Hematopoietic multipotent progenitor cell treated with erythropoietin and hydrocortisone succinate and interleukin-3 and kit ligand, for 8 days (in vitro differentiated cells): ENCODE measurements at places on chromosomes 16 and 17.
A peak's percentile ranks its signal among the peaks of the same experiment; 100 is the strongest.

- no peak for DNase-seq
These were observed 90.5 kb upstream of the ZNF750 start for GRCh38 chr17:82930043-82930923.

DNA sequence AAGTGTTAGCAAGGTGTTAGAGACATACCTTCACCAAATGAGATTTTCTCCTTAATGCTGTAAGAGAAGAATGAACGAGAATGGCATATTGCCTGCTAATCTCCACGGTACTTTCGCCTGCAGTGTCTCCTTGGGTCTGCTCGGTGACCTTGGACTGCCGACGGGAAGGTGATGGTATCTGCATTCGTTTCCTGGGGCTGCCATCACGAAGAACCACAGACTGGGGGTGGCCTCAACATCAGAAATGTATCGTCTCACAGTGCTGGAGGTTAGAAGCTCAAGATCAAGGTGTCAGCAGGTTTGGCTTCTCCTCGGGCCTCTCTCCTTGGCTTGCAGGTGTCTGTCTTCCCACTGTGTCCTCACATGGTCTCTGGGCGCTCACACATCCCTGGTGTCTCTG lies 86.3 kb upstream of the TNRC6C start:
- no peak for DNase-seq

GRCh38 chr16:89135166-89135565 lies 36.4 kb upstream of the CDH15 start:
- no peak for DNase-seq

DNA sequence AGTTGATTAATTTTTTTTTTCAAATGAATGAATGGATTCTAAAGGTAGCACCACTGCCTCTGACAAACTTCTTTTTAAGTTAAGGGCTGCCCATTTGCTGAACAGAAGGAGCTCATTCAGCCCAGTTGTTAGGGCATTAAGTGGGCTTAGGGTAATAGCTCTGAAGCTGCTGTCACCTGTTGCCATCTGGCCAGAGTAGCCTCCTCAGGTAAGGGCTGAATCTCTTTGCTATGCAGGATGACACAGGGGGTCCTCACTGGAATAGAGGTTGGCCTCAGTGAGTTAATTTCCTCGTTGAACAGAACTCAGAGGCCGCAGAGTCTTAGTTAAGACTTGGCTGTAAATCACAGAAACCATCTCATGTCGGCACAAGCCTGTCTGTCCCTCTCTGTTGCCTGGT lies 232.8 kb downstream of the CCDC182 start:
- no peak for DNase-seq

GRCh38 chr17:8326511-8327302 lies 12.9 kb upstream of the ODF4 start:
- peak; percentile 83 for DNase-seq

GRCh38 chr16:73125850-73126524 lies 78.1 kb upstream of the ZFHX3 start:
- no peak for DNase-seq

DNA sequence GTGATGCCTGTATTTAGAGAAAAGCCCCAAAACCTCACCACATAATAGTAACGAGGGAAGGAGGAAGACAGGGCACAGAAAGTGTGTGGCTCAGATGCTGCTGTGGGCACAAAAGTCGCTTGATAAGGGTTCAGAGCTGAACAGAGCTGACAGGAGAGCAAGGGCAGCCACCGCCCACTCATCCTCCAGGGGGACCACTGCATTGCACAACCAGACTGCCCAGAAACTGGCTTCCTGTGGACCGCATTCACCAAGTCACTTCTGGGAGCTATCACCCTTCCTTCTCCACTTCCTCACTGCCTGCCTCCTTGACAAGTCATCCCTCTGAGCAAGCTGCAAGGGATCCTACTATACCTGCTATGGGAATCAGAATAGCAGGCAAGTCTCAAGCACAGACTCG lies 512.4 kb upstream of the CDH11 start:
- no peak for DNase-seq

GRCh38 chr17:37067555-37068111 lies 118.9 kb downstream of the AATF start:
- DNase-seq: no peak

DNA sequence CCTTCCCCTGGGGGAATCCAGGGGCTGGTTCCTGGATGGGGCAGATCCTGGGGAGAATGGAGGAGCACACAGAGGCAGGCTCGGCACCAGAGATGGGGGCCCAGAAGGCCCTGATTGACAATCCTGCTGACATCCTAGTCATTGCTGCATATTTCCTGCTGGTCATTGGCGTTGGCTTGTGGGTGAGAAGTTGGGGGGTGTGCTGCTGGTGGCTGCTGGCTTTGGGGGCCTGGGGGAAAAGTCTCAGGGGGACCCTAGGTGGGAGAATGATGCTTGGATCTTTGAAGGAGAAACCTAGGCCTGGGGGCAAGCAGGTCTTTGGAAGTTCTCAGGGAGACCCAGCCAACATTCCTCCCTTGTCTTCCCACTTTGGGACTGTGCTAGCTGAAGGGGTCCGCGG lies at the start of gene SLC5A2:
SLC5A2 (plus strand) TSS at position 43 of the 400 bp plus-strand sequence; CDS start at position 57, 14 bp downstream.
- DNase-seq: no peak

- no peak for DNase-seq
These were observed 5.2 kb downstream of the NAGLU start for GRCh38 chr17:42541041-42541833.

DNA sequence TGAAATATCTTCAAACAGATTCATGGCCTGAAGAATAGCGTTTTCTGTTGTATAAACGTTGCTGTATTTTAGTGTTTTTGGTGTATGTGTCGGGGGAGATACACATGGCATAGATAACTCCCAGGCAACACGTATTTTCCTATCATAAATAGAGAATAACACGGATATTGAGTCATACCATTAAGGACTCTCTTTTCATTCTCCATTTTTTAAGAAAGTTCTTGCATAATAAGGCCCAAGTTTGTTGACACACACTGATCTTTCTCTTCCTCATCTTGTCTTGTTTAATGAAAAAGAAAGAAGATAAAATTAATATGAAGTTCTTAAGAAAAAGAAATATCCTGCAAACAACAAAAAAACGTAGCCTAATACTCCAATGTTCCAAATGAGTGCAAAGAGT lies 13.4 kb downstream of the ABCA8 start:
- no peak for DNase-seq

DNA sequence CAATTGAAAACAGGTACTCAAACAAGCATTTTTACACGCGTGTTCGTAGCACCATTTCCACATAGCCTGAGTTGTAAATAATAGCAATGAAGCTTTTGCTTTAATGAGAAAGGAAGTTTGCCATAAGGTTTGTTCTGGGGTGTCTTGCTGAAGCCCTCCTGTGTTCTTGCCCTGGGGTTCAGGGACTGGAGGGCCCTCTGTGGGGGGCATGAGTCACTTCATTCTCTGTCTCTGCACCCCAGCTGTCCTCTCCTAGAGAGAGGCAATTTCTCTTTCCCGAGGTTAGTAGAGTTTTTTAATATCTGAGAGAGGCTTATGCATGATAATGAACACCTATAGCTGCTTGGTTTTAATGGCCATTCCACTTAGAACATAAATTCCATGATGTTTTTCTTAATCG lies 9.6 kb downstream of the AFMID start:
- no peak for DNase-seq

DNA sequence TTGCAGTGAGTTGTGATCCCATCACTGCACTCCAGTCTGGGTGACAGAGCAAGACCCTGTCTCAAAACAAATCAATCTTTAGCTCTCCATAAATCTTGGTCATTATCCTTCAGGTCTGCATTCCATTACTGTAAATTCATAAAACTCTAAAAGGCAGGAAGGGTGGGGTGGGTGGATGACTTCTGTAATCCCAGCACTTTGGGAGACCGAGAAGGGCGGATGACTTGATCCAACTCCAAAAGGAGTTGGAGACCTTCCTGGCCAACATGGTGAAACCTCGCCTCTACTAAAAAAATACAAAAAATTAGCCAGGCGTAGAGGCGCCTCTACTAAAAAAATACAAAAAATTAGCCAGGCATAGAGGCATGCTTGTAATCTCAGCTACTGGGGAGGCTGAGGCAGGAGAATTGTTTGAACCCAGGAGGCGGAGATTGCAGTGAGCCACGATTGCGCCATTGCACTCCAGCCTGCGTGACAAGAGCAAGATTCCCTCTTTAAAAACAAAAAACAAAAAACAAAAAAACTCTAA lies 2.2 kb upstream of the UBE2Z start:
- no peak for DNase-seq

GRCh38 chr17:7491583-7491982 lies 7.4 kb downstream of the POLR2A start:
- no peak for DNase-seq

GRCh38 chr17:65027305-65027704 lies 29.2 kb downstream of the GNA13 start:
- DNase-seq: peak; percentile 70

GRCh38 chr17:57110579-57111325 lies 25.7 kb downstream of the AKAP1 start:
- DNase-seq: peak; percentile 20

- no peak for DNase-seq
These were observed 13.0 kb downstream of the AXIN2 start for GRCh38 chr17:65548269-65548969.

DNA sequence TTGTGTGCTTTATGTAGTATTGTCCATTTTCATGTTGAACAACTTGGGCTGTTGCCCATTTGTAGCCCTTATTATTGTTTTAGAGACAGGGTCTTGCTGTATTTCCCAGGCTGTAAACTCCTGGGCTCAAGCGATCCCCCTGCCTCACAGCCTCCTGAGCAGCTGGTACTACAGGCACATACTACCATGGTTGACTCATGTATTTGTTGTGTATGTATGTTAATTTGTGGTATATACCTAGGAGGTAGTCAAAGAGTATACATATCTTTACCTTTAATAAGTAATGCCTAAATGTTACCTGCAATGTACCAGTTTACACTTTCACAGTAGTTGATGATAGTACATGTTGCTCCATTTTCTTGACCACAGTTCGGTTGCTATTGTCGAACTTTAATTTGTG lies 18.1 kb downstream of the PPM1D start:
- no peak for DNase-seq

- no peak for DNase-seq
These were observed 375.3 kb downstream of the WWOX start for GRCh38 chr16:78474762-78475161.

DNA sequence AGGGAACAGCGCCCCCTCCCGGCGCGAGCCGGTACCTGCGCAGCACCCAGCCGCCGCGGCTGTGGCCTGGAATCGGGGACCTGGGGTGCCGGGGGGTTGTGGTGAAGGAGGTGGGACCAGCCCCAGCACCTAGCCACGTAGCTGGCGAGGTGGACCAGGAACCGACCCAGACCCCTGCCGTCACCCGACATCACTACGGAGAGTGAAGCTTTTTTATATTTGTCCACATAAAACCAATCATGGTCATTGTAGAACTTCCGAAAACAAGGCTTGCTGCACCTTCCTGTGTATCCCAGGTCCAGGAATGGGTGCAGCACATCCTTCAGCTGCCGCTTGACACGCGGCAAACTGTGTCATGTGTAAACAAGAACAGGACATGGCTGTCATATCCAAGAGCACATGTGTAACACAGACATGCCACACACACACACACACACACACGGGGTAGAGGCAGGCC lies 1.3 kb downstream of the HBQ1 start:
- DNase-seq: peak; percentile 33

- DNase-seq: peak; percentile 51
These were observed 21.5 kb upstream of the SRSF1 start for GRCh38 chr17:58028578-58028977.

- DNase-seq: peak; percentile 61
These were observed at the start of gene HSF5 for GRCh38 chr17:58487589-58488427. Gene HSF5 (minus strand): TSS chr17:58488408. CDS start chr17:58488274, 134 bp downstream.

DNA sequence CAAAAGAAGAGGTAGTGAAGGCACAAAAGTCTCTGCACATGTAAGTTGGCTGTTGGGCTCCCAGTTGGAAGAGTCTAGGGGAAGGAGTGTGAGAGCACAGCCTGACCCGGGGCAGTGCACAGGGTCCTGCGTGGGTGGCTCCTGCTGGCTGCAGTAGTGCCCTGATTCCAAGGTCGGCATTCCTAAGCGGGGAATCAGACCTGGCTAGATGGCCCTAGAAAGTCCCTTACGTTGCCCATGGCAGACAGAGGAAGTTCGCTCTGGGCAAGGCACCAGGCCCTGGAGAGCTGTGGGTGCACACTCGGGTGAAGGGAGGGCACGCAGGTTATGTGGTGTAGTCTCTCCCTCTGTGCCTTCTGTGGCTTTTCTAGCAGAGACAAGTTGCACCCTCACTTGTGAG lies 22.8 kb upstream of the SLC5A11 start:
- no peak for DNase-seq

GRCh38 chr17:13513039-13513405 lies 88.7 kb downstream of the HS3ST3A1 start:
- no peak for DNase-seq

GRCh38 chr17:36928471-36929345 lies 8.6 kb upstream of the LHX1 start:
- no peak for DNase-seq

DNA sequence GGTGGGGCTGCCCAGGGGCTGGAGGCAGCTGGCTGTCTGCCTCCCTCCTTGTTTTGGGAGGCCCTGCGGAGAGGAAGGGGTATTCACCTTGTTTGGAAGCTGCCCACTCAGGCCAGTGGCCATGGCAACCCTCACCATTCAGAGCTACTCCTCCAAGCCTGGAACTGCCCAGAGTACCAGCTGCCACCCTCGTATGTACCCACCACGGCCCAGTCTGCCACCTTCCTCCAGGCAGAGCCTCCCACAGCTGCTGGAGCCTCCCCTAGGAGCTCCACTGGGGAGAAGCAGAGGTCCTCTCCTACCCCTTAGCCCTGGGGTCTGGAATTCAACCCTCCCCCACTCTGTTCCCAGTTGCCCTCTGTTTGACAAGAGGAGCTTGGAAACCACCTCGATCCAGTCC lies 90.7 kb downstream of the AXIN2 start:
- no peak for DNase-seq

DNA sequence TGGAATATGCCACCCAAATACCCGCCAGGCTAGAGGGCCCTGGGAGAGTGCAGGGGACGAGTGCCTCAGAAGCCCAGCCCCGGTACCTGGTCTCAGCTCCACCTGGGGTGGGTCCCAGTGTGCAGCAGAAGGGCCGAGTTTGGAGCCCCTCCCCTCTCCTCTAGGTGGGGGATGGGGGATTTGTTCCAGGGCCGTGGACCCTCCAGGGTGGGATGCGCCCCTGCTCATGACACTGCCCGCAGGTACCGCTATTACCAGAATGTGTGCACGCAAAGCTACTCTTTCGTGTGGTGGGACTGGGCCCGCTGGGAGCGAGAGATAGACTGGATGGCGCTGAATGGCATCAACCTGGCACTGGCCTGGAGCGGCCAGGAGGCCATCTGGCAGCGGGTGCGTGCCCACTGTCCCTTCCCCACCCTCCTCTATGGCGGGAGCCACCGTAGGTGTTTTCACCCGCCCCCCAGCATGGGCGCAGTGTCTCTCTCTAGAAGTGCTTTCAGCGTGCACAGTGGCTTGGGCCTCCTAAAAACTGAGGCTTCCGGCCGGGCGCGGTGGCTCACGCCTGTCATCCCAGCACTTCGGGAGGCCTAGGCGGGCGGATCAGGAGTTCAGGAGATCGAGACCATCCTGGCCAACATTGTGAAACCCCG lies 1.2 kb downstream of the NAGLU start:
- no peak for DNase-seq

- no peak for DNase-seq
These were observed 63.2 kb upstream of the SLC12A3 start for GRCh38 chr16:56801762-56802161.

- DNase-seq: no peak
These were observed 32.5 kb upstream of the ENDOV start for GRCh38 chr17:80382446-80382845.

GRCh38 chr17:20314834-20315233 lies 152.5 kb downstream of the LGALS9B start:
- no peak for DNase-seq
